ENCODE measurements at places on chromosomes 11 and 22. TPM values are rescaled to one million over a fixed set of nuclear protein-coding genes. Genes with fewer than 3 reads are reported as not detected.
A peak's percentile ranks its signal among the peaks of the same experiment; 100 is the strongest.

GRCh38 chr22:35124691-35125219 lies 58.8 kb downstream of the ISX start:
- no peak for DNase-seq

DNA sequence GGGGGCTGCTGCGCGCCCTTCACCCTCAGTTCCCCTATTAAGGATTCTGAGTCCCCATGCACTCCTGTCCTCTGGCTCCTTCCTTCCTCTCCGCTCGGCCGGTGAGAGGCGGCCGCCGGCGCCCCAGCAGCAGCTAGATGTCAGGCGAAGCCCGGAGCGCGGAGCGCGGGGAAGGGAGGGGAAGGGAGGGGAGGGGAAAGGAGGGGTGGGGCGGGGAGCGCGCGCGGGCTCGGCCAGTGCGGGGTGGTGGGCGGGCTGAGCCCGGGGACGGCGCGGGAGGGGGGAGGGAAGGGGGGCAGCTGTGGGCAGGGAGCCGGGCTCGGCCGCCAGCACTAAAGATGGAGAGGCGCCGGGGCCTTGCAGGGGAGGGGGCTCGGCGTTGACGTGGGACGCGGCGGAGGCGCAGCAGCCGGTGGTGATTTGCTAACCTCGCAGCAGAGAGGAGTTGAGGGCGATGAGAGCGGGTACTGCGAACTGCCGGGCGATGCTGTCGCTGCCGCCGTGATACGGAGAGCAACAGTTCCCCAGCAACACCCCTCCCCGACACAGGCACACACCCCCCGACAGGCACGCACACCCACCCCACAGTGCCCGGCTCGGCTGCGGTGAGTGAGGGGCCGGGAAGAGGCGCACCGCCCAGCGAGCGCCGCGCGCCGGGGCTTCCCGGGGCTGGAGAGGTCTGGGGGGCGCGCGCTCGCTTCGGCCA lies at the start of gene ZBTB16:
Gene ZBTB16 (plus strand): TSS at position 434 of the 706 bp plus-strand sequence. CDS start 3,590 bp downstream, outside the sequence.
- peak; percentile 97 for DNase-seq

- DNase-seq: peak; percentile 47
Observed at GRCh38 chr22:37509059-37509860, 10.0 kb downstream of the CARD10 start.

The FAM180B gene
- 0.22 TPM for total RNA-seq

The IGSF9B gene
- total RNA-seq: 41.7 TPM

Measured in Right ventricle myocardium inferior (tissue), 1 donor.